ENCODE measurements at places on chromosomes 4 and X. TPM values are rescaled to one million over a fixed set of nuclear protein-coding genes. Genes with fewer than 3 reads are reported as not detected.
A peak's percentile ranks its signal among the peaks of the same experiment; 100 is the strongest.

GRCh38 chrX:276581-277201 lies 4.5 kb upstream of the PLCXD1 start:
- DNase-seq, result no peak

DNA sequence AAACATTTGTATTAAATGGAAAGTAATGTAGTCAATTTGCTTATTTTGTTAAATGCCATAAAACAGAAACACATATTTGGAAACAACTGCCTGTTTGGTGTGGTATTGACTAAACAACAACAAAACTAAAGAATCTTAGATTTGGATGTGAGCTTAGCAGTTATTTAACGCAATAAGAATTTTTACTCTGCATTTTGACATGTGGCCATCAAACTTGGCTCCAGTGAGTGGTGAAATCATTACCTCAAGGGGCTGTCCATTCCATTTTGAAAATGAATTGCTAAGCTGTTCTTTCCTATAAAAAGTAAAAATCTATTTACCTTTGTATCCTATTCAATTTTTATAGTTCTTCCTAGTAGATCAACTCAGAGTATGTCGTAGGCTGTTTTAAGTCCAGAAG lies 84.2 kb downstream of the DKK2 start:
- no peak for DNase-seq

FGFBP2 gene
- total RNA-seq, result not detected

- DNase-seq, result no peak
Measured at GRCh38 chr4:993111-994029, at the start of gene SLC26A1. Gene SLC26A1, minus strand, starts transcription at chr4:993404. Its CDS starts 1,701 bp downstream, at chr4:991703.

DNA sequence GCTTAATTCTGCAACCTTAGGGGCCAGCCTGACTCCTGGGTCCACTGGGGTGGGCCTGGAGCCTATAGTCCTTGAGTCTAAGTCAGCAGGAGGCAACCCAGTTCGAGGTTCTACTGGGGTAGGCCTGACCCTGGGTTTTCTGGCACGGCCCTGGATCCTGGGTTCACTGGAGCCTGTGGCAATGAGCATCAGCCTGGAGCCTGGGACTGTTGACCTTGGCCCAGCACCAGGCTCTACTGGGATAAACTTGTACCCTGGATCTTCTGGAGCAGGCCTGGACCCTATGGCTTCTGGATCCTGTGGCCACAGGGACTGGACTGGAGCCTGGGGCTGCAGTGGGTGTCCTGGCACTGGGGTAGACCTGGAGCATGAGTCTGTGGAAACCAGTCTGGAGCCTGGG lies 874.3 kb upstream of the INTU start:
- DNase-seq, result no peak

DNA sequence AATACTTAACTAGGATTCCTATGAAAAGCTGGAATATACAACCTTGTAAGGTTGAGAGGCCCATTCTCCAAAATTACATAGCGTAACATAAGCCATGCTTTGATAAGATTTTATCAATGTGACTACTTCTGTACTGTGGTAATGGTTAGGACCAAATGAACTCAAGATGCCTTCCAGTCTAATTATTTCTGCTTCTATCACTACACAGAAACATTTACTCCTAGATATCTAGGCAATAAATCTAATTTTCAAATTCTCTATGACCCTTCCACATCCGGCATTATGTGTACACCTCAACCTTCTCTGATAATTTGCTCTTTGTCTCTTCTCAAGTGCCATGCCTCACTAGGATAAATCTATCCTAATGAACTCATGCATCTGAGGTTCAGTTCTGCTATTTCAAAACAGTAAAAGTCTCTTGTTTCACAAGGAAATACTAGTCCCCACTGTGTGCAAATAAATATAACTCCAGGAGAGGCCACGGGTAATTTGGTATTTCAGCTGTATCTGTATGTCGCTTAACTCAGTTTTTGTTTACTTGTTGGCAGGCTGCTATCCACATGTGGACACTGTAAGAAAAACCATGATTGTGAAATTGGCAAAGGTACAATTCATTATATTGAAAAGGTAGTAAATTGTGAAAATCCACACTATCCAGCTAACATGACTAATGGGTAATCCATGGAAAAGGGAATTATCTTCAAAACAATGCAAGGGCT lies 93.3 kb downstream of the PRDM5 start:
- DNase-seq, result no peak

SPANXA2 gene
- not detected for total RNA-seq

GRCh38 chrX:154735695-154736393 lies 15.0 kb downstream of the GAB3 start:
- no peak for DNase-seq

DNA sequence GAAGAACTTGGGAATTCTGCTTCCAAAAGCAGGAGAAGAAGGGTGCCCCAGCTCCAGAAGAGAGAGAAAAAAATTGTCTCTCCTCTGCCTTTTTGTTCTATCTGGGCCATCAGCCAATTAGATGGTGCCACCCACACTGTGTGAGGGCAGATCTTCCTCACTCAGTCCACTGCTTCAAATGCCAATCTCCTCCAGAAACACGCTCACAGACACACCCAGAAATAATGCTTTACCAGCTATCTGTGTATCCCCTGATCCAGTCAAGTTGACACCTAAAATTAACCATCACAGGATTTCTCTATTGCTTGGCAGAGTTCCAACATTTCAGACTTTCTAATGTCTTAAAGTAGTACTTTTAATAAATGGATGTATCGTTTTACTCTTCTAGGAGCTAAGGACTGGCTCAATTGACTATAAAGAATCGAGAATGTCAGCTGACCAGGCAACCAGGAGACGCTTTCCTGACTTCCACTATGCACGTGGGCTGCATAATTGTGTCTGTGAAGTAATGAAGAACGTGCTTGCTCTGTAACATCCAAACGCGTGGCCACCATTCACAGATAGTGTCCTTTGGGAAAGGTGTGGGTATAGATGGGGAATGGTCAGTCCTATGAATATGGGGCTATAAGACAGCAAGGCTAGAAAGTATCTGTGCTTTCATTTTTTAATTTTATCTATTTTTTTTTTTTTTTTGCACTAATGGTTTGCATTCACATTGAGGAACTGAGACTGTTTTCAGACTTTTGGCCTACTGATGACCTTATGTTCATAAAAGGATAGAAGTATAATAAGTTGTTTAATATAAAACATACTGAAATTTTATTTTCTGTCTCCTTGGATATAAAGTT lies 9.9 kb upstream of the SMIM20 start:
- peak; percentile 23 for DNase-seq

TLR1 gene
- total RNA-seq, result 3.8 TPM

DNA sequence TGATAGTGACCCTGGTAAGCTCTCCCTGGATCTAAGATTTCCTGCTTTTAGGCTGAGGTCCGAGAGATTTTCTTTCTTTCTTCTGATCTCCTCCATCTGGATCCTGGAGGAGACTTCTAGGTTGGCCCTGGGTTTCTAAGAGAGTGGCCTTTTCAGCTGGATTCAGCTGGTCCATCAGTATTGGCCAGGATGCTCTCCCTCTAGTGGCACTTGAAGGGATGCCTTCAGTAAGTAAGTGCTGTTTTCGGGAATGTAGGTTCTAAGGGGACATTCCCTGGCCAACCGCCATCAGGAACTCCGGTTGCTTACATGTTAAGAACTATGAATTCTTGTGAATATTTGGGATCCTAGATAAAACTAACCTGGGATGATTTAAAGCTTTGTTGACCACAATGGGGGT lies 56.9 kb downstream of the SERTM2 start:
- no peak for DNase-seq

DNA sequence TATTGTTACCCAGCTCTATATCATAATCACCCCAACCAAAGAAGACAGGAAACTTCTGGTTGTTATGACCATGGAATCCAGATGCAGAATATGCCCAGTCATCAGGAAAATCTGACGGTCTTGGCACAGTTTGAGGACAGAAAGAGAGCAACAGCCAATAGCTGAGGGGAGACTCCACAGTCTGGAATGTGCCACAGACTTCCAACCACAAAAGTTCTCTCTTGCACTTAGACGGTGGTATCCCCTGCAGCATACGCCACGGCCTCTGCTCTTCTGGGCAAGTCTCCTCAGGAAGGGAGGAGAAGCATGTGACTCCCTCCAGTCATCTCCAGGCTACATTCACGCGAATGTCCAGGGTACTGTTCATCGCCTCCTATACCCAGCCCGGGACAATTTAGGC lies 18.4 kb downstream of the ZNF827 start:
- no peak for DNase-seq

GRCh38 chr4:13966231-13967195 lies 339.0 kb upstream of the BOD1L1 start:
- DNase-seq, result no peak

ATP1B4 gene
- total RNA-seq, result not detected

DNA sequence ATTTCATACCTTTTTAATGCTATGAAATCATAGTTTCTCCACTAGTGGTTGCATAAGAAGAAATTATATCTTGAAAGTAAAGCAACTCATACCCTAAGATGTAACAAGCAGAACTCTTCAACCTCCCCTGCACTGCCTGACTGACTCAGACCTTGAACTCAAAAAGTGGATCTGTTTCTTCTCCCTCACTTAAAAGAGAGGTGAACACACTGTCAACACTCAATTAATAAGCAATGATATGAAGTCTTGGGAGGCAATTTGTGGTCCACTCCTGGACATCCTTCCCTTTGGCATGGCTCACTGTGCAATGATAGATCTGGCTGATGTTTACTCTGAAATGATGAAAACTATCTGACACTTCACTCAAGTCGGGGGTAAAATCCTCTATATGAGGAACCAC lies 282.0 kb upstream of the DKK2 start:
- DNase-seq, result no peak

- no peak for DNase-seq
Measured at GRCh38 chr4:78624048-78624447, 72.5 kb downstream of the ANXA3 start.

DNA sequence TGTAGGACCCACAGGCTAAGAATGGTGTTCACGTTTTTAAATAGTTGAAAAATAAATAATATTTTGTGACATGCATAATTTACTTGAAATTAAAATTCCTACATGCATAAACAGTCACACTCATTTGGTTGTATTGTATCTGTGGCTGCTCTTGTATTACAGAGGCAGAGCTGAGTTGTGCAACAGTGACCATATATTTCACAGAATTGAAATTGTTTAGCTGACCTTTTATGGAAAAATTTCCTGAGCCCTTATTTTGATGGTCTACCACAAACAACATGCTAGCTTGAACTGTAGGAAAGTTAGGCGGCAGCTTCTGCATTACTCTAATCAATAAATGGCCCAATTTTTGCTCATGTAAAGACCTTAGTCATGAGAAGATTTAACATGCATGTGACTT lies 633.4 kb upstream of the AADAT start:
- no peak for DNase-seq

FOXR2 gene
- not detected for total RNA-seq

- no peak for DNase-seq
Measured at GRCh38 chr4:19152264-19152663, 1099.4 kb upstream of the SLIT2 start.

- no peak for DNase-seq
Measured at GRCh38 chr4:956531-957230, 16.7 kb downstream of the DGKQ start.

DNA sequence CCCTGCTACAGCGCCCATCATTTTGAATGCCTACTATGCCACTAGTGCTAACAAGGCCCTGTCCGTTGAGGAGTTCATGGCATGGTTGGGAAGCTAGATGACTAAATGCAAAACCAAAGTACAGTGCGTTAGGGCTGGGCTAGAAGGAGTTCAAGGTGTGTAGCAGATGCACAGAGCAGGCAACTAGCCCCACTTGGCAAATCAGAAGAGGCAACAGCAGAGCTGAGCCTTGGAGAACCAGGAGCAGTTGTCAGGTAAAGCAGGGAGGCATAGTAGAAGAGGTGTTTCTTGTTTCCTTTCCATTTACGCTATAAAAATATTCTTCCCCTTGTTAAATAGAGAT lies 146.6 kb upstream of the CPEB2 start:
- DNase-seq, result no peak

- DNase-seq, result no peak
Measured at GRCh38 chr4:1723131-1723801, 1.9 kb downstream of the TACC3 start.

- no peak for DNase-seq
Measured at GRCh38 chr4:78661921-78662521, 110.5 kb downstream of the ANXA3 start.

DNA sequence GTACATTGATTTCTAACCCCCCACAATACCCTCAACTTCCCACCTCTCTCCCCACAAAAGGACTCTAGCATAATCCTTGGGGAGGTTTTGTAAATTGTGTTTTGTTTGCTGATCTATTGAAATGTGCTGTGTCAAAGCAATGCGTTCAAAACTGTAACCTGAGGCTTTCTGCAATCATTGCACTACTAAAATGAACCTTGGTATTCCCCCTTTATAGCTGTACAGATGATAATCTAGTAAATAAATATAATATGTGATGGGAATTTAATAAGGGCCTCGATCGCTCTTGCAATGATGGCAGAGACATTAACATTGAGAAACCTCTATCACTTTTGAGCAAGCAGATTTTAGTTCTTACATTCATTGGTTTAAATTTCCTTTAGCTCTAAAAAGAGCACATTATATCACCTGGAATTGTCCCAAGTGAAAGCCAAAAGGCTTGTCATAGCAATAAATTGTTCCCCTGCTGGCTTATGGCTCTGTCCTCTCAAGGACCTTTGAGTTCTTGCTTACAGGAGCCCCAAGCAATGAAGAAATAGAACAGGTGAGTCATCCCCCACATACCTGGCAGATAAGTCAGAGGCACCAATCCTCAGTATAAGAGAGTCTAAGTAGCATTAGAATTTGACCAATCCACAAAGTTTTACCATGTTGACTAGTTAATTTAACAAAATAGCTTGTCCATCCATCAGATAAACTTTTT lies 18.4 kb upstream of the ACE2 start:
- no peak for DNase-seq

MAGEA8 gene
- total RNA-seq, result not detected

- DNase-seq, result no peak
Measured at GRCh38 chr4:142463206-142463605, 382.9 kb downstream of the INPP4B start.

DNA sequence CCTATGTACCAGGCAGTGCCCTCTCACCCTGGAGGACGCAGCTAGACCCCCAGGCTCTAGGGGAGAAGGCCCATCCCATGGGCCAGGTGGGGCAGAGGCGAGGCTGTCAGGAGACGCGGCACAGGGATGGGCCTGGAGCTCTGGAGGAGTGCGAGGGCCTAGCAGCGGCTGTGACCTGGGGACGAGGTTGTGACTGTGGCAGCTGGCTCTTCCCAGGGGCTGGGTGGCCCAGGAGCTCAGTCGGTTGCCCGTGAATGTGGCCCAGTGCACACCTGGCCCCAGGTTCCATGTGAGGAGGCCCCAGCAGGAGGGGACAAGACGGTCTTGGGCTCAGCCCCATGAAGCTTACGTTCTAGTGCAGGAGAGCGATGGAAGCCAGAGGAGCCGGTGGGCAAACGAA lies 31.0 kb upstream of the ADRA2C start:
- DNase-seq, result no peak

- DNase-seq, result no peak
Measured at GRCh38 chr4:7426525-7427171, 8.1 kb downstream of the PSAPL1 start.

- DNase-seq, result no peak
Measured at GRCh38 chr4:111064342-111064993, 441.6 kb upstream of the PITX2 start.

CRMP1 gene
- 278 TPM for total RNA-seq
